ENCODE measurements at places on chromosomes 13 and 19.

GRCh38 chr19:19406878-19407632 lies 1.6 kb downstream of the GATAD2A start:
- DNase-seq, result peak; percentile 63

DNA sequence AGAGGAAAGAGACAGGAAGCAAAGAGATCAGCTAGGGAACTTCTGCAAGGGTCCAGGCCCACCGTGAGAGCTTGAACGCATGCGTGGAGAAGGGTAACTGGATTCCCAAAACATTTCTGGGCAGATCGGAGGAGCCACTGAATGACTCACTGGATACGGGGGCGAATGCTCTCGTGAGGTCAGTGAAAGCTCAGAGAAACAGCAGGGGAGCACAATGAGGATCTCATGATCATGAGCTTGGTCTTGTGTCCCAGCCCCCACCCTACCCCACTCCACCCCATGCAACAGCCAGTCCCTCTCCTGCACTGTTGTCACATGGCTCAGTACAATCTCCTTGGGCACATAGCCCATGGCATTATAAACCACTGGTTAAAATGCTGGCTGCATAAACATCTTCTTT lies 40.6 kb downstream of the DCLK1 start:
- DNase-seq, result peak; percentile 37

DNA sequence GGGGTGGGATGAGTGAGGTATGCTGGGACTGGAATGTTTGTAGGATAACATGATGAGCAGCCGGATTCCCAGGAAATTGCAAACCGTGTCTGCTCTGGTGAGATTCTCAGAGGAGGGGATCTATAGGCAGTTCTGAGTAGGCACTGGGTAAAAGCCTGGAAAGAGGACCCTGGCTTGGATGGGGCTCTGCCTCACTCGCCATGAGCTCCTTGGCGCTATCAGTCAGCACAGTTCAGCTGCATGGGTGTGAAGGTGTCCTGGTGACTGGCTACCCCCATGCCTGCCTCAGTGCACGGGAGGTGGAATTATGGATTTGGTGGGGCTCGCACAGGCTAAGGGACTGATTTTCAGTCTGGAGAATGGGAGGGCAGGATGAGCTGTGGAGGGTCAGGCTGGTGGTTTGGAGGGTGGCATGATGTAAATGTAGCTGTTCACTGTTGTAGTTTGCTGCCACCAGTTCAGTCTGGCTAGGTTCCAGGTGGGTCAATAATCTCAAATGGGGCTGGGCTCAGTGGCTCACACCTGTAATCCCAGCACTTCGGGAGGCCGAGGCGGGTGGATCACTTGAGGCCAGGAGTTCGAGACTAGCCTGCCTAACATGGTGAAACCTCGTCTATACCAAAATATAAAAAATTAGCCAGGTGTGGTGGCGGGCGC lies 9.2 kb upstream of the ZNF627 start:
- DNase-seq, result no peak

DNA sequence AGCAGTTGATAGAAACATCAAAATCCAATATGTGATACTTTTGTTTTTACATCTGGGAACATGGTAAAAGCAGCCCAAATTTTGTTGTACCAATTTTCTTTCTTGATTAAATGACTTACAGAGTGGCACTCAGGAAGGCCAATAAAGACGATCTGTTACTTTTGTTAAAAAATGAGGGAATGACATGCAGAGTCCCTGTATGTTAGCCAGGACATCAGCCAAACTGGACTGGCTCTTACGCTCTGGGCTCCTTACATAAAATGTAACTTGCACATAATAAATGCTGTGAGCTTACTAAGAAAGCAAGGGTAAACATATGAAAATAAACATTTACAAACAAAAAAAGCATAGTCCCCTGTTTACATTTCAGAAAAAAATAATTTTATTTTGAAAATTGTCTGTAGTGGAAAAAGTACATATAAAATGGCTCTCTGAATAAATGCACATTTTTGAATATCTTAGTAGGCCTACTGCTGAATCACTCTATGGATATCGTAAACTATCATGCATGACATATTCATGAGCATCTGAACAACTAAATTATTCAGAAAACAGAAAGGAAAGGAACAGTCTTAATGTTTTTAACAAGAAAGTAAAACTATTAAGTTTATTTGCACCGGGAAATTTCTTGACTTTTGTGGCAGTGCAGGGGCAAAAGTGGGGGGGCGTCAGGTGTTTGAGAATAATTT lies 534.5 kb downstream of the KCTD12 start:
- no peak for DNase-seq

GRCh38 chr19:35828692-35829301 lies 16.2 kb upstream of the PRODH2 start:
- peak; percentile 75 for DNase-seq

GRCh38 chr13:80033286-80033685 lies 307.6 kb downstream of the SPRY2 start:
- no peak for DNase-seq

DNA sequence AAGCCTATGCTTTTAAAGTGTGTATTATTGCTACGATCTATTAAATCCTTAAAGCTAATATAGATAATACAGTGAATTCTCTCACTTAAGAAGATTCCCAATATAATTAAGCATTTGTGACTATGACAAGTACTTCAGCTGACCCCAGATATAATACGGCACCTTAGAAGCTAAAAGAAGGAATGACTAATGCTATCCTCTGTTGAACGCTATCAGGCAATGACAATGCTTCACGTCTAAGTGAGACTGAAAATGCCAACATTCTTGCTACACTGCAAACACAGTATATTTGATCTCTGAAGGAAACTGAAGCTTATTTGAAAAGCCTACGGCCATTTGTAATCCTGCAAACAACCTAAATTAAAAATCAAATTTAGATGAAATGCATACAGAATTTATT lies 19.7 kb downstream of the VWA8 start:
- DNase-seq, result no peak

DNA sequence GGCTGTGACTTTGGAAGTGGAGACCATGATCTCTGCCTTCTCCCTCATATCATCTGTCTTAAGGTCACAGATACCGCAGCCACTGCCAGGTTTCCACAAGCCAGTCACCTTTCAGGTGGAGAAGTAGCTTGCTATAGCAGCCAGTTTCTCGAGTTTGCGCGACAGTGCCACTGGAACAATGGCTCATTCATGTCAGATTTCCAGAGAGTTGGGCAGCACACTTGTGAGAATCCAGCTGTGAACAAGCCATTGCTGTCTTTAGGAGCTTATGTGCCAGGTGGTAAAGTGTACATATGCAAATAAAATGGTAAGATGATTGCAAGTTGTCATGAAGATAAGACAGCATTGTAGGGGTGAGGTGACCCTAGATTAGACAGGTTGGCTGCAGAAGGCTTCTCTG lies 22.3 kb downstream of the GARRE1 start:
- DNase-seq, result no peak

- DNase-seq, result no peak
These were observed 30.9 kb downstream of the LAMP1 start for GRCh38 chr13:113327766-113328471.

- no peak for DNase-seq
These were observed 14.8 kb upstream of the LGALS13 start for GRCh38 chr19:39587496-39587895.

DNA sequence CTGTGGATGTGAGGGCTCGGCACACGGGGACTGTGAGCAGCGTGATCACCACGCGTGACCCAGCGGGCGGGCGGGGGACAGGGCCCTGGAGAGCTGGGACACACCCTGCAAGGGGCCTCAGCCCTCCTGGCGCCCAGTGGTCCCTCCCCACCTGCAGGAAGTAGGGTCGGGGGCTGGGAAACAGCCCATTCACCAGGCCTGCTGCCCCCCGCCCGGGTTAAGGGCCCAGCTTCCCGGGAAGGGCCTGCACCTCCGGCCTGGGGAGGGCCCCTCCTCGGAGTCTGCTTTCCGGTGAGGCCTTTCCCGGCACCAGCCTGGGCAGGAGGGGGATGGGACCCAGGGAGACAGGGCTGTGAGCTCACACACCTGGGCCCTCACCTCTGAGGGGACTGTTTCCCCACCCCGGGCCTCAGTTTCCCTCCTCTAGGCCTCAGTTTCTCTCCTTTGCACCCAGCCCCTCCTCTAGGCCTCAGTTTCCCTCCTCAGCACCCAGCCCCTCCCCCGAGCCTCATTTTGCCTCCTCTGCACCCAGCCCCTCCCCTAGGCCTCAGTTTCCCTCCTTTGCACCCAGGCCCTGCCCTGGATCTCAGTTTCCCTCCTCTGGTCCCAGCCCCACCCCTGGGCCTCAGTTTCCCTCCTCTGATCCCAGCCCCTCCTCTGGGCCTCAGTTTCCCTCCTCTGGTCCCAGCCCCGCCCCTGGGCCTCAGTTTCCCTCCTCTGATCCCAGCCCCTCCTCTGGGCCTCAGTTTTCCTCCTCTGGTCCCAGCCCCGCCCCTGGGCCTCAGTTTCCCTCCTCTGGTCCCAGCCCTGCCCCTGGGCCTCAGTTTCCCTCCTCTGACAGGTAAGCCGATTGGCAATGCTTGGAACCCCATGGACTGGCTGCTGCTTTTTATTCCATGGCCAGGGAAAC lies 1.9 kb upstream of the MADCAM1 start:
- DNase-seq, result no peak

DNA sequence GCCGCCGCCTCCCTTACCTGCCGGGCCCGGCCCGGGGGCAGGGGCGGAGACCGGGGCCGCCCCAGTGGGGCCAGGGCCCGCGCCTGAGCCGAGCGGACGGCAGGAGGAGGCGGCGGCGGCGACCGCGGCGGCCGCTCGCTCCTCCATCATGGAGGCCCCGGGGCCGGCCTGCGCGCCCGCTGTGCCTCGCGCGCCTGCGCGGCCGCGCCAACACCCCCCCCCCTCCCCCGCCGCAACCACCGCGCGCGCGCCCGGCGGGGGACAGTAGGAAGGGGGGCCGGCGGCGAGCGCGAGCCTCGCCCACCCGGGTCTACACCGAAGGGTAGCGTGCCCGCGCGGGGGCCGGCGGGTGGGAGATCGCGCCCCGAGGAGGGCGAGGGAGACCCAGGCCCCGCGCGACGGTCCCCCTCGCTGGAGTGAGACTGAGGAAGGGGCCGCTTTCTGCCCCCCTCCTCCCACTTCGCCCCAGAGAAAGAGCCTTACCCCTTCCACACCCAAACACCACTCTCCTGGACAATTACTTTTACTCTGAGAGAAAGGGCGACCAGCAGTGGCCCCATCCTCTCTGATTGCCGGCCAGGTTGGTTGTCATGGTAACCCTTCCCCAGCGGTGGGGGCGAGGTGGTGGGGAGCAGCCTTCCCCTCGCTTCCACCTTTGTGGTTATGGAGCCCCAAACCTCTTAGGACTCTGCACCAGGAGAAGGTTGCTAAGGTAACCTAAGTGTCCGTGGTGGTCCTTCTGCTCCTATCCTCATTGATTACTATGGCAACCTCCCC lies at the start of gene STRN4:
Gene STRN4, minus strand, starts transcription at position 170 of the 777 bp plus-strand sequence. Its CDS starts 20 bp downstream, at position 150.
- DNase-seq, result peak; percentile 84

DNA sequence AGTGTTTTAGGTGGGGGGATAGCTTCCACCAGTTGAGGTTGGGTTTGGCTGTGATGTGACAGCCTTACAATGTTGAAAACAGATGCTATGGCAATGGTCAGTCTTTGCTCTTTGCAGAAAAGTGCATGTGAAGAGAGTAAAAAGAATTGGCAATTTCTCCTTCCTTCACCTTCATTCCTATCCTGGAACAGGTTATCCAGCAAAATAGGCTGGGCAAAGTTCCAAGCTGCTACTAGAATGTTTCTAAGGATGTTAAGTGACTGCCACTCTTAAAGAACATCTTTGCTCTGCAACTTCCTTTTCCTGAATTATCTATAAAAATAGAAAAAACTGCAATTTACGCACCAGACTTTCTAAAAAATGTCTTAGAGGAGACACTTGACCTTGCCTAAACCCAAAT lies 50.1 kb upstream of the MYCBP2 start:
- no peak for DNase-seq

DNA sequence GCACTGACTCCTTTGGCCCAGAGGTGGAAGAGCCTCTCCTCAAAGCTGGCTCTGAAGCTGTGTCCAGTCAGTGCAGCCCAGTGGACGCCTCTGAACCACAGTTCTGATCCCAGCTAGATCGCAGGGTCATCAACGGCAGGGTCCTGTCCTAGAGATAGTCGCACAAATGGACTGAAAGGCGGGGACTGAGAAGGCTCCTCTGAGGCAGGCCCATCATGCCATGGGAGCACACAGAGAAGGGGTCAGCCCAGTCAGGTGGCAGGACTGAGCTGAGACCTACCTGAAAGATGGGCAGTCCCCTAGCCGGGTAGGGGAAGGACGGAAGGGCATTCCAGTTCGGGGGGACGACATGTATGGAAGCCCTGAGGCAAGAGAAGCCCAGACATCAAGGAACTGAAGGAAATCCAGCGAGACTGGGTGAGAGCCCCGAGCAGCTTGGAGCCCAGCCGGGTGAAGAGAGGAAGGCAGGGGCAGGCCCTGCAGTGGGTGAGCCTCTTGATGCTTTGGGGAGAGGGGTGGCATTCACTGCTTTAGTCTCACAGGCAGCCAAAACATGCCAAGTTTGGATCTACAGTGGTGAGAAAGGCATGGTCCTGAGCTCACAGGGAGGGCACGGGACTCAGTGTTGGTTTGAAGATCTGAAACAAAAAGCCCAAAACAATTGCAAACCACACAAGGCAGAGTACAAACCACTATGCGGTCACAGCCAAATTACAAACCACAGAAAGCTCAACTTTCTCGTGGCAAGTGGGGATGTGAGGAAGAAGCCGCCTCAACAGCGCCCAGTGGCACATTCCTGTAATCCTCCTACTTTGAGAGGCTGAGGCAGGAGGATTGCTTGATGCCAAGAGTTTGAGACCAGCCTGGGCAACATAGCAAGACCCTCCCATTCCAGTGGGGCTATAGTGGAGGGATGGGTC lies 10.0 kb downstream of the CALM3 start:
- DNase-seq, result no peak

GRCh38 chr19:8811315-8812172 lies 20.6 kb downstream of the ZNF558 start:
- DNase-seq, result no peak

DNA sequence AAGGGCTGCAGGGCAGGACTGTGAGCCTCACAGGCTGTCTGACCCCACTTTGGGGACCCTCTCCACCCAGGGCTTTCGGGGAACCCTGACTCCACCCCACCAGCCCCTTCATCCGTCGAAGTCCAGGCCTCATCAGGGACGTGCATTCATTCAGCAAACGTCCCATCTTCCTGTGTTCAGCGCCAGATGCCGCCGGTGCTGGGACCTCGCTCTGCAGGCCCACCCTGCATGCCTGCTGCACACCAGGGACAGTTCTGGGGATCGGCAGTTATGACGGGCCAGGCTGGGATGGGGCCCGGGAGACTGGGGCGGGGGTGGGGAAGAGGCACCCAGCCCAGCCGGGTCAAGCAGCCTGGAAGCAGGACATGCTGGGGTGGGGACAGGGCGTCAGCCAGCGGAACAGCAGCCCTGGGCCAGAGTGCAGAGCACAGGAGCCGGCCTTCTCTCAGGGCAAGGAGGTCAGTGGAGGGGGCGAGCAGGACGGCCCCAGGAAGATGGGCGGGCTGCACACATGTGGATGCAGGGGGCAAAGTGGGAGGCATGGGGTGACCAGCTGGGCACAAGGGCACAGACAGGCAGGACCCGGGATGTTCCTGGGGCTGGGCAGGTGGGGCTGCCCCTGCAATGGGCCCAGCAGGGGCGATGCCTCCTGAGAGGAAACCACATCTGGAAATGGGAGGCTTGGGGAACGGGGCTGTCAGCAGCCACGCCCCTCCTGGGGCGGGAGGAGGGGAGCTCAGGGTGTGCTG lies 5.1 kb downstream of the GAMT start:
- peak; percentile 69 for DNase-seq

GRCh38 chr13:48625413-48626076 lies 28.2 kb upstream of the CYSLTR2 start:
- DNase-seq, result no peak
